ENCODE measurements at places on chromosomes 16 and 17.

- DNase-seq = no peak
Observed at GRCh38 chr17:42598905-42599304, 10.3 kb downstream of the RETREG3 start.

DNA sequence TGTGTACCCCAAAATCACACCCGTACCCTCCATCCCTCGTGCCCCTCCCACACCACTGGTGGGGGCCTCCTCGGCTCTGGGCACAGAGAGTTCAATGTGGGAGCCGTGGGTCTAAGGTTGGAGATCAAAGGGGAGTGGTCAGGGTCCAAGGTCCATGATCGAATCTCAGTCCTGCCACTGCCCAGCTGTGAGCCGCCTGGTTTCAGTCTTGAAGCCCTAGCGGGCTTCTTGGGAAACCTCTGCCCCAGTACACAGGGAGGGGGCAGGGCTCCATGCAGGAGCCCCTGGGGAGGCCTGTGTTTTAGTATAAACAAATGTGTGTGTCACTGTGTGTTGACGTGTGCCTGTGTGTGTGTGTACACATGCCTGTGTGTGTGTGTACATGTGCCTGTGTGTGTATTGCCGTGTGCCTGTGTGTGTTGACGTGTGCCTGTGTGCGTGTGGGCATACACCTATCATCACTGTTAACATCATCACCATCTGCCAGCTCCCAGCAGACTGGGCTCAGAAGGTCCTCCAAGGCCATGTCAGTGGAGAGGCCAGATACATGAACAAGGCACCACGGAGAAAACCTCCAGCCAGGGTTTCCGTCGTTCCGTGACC is 26.5 kb upstream of the ZNF469 start:
- DNase-seq = no peak

DNA sequence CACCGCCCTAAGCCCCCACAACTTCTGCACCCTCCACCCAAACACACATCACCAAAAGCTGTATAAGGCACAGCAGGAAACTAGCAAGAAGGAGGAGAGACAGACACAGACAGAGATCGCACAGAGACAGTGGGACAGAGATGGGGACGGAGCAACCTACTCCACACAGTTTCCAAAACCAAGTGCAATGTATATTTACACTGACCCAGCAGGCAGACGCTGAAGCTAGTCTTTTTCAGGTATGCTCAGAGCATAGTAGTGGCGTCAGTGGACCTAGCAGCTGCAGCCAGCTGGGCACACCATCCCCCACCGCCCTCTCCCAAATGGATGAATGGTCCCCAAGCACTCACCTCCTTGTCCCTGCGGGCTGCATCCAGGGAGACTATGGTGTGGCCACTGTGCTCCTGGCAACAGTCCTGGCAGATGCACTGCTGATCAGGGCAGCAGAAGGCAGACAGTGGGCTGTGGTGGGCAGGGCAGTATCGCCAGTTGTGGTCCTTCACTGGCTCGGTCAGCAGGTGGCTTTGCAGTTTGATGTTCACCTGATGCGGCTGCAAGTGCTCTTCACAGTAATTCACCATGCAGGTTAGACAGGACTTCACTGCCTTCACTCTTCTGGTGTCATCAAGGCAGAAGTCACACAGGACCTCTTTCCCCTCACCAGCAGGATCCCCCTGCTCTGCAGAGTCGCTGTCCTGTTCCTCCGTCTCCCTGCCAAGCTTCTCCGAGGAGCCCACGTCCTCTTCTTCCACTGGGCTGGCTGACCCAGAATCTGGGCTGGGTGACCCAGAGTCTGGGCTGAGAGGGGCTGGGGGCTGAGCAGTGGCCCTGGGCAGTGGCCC is 31.5 kb upstream of the FBXW10B start:
- DNase-seq = no peak

DNA sequence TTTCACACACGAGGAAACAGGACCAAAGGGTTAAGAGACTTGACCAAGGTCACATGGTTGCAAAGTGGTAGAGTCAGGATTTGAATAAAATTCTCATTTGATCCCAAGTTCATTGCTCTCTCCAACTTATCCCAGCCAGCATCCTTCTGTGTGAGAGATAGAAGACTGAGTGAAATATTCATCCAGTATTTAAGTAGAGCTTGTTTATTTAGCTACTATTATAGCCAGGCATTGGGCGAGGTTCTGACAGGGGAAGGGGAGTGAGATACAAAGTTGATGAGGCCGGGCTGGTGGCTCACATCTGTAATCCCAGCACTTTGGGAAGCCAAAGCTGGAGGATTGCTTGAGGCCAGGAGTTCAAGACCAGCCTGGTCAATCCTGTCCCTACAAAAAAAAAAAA is 4.4 kb downstream of the ITGAL start:
- DNase-seq = no peak

- no peak for DNase-seq
Observed at GRCh38 chr17:82317394-82318168, at the start of gene CD7. Gene CD7, minus strand, starts transcription at chr17:82317608. Its CDS starts 113 bp downstream, at chr17:82317495.

DNA sequence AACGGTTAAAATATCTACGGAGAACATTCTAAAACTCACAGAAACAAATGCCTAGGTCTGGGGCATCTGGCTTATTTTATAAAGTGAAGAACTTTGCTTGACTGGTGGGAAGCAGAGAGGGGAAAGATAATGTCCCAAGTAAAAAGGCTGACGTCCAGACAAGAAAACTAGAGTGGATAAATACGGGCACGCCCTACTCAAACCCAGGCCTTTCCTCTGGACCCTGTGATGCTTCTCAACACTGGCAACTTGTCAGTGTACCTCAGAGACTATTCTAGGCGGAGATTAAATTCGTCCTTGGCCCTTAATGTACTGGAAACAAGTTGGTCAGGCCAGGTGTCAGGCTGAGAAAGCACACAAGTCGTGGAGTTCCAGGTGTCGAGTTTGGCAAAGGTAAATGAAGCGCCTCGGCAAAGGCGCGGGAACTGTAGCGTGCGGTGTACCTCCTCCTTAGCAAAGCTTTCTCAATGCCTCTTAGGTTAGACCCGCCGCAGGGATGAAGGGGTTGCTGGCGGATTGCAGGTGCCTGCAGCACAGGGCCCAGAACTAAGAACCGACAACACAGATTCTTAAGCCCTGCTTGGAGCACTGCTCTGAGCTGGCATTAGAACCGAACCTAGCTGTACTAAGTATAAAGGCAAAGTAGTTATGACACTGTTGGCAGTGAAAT is 668 bp upstream of the UNK start:
- DNase-seq = no peak

DNA sequence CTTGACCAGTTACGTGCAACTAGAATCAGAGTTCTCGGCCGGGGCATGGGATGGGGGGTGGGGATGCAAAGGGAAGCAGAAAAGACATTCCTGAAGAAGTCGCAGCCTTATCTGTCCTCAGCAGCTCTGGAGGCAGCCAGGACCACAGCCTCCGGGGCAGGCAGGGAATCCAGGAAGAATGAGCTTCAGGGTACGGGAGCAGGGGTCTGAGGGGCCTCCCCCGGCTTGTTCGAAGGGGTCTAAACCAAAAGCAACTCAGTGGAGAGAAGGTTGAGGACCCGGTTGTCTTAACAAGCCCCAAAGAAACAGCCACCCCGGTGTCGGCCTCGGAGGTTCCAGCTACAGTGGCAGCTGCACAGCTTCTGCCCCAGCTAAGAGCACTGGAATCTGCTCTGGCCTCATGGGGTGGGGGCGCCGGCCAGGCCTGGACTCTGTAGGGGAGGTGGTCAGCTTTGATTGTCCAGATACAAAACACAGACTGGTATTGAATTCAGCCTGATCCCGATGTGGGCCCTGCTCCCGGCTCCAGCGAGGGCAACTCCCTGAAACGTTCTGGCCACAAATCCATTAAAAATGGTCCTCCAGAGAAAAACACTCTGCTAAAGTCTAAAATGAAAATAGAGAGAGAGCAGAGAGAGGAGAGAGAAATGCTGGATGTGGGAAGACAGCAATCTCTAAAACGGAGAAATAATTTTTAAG is 7.7 kb downstream of the HOXB4 start:
- DNase-seq = no peak

DNA sequence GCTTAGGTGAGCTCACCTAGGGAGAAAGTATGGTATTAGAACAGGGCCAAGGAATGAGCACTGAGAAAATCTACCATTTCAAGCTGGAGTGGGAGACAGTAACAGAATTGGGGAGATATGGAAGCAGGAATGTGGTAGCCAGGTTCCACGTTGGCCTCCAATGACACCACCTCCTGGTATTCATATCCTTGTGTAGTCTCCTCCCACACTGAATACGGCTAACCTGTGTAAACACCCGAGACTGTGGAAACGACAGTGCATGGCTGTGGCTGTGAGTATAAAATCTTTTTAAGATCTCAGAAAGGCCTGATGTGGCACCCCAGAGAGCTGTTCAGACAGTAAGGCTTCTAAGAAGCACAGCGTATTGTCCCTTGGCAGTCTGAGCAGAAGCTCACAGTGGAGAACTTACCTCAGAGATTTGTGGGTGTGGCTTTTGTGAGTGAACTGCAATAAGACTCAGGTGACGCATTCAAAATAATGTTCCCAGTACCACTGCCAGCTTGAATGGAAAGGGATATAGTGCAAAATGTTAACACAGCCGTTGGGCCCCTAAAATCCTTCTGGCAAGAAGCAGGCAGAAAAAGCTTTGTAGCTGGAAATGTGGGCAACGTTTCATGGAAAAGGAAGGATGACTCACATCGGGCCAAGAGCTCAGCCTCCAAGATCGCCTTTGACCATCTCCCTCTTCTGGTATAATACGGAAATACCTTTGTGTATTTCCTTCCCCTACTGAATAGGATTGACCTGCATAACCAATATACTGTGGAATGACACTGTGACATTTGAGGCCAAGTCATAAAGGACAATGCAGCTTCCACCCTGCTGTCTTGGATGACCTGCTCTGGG is 14.4 kb downstream of the SDR42E1 start:
- no peak for DNase-seq

DNA sequence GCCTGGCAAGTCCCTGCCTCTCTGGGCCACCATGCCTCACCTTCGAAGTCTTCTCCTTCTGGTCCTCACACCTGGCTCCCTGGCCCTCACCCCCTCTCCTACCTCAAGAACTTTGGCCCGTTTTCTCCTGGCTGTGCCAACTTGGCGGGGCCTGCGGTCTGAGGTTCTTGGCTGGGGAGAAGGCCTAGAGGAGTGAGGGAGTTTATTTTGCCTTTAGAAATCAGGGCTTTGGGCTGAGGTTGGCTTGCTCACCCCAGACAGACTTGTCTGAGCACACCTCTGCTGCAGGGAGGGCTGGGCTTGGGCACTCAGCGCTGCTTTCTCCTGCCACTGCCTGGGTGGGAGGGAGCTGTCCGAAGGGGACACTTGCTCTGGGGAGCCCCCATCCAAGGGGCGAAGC is 23.3 kb upstream of the TAC4 start:
- DNase-seq = no peak

GRCh38 chr16:83806036-83806435 is 1.7 kb upstream of the HSBP1 start:
- DNase-seq = no peak

Measured in anterior cingulate cortex (tissue), 58 donors.